ENCODE measurements at places on chromosomes 1 and 21.

DNA sequence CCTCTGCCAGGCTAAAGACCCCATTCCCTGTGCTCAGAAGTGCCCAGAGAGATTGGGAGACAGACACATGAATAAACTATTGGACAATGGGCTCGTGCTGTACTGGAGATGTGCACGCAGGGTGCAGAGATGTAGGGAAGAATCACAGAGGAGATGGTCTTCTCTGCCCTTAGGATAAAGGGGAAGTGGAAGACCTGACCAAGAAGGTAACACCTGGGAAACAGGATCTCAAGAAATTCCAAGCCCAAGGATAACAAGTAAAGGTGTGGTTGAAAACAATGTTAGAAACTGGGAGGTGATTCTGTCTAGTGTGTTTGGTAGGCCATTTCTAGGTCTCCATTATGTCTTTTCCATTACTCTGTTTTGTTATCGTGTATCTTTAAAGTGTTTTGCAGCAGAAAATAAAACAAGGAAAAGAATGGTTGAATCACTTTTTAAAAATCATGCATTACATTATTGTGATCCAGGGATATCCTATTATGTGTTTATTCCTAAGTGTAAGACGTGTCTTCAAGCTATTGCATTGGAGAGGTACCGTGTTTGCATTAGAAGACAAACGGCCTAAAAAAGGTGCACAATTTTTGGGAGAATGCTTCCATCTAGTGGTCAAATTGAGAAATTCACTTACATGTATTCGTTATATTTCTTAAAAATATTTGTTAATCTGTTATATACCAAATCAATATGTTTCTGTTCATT is 40.8 kb upstream of the KCTD3 start:
- DNase-seq: no peak

GRCh38 chr1:205074084-205074483 is 10.2 kb downstream of the TMEM81 start:
- no peak for DNase-seq

DNA sequence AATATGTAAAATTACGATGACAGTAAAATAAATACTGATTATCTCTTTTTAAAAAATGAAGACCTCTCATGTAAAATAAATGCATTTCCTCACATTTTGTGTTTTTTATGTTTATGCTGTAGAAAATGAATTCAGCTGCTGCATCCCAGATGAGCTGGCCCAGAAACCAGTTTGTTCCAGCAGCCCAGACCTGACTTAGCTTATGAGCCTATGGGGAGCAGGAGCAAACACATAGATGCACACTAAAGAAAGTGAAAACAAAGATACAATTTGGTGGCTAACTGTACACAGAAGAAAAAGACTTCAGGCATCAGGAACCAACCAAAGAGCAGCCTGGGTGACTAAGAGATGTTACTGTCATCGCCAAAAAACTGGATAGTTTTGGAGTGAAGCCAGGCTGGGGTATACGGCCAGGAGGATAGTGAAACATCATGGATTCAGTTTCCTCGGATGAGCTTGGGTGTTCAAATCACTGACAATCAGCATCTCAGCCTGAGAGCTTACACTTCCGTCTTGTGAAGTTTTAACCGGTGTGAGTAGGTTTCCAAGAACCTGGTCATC is 113.9 kb upstream of the BACE2 start:
- no peak for DNase-seq

- DNase-seq: no peak
Observed at GRCh38 chr1:35659589-35659988, 18.3 kb upstream of the PSMB2 start.

- no peak for DNase-seq
Observed at GRCh38 chr21:39014747-39015146, 168.5 kb downstream of the PSMG1 start.

GRCh38 chr1:102107441-102107840 is 110.7 kb upstream of the OLFM3 start:
- no peak for DNase-seq

- DNase-seq: no peak
Observed at GRCh38 chr1:82000221-82000620, 199.5 kb downstream of the ADGRL2 start.

- DNase-seq: no peak
Observed at GRCh38 chr1:88058205-88058604, 625.9 kb upstream of the PKN2 start.

- DNase-seq: no peak
Observed at GRCh38 chr1:92877792-92878191, 46.0 kb downstream of the RPL5 start.

- DNase-seq: no peak
Observed at GRCh38 chr1:212664409-212665199, 35.0 kb downstream of the BATF3 start.

DNA sequence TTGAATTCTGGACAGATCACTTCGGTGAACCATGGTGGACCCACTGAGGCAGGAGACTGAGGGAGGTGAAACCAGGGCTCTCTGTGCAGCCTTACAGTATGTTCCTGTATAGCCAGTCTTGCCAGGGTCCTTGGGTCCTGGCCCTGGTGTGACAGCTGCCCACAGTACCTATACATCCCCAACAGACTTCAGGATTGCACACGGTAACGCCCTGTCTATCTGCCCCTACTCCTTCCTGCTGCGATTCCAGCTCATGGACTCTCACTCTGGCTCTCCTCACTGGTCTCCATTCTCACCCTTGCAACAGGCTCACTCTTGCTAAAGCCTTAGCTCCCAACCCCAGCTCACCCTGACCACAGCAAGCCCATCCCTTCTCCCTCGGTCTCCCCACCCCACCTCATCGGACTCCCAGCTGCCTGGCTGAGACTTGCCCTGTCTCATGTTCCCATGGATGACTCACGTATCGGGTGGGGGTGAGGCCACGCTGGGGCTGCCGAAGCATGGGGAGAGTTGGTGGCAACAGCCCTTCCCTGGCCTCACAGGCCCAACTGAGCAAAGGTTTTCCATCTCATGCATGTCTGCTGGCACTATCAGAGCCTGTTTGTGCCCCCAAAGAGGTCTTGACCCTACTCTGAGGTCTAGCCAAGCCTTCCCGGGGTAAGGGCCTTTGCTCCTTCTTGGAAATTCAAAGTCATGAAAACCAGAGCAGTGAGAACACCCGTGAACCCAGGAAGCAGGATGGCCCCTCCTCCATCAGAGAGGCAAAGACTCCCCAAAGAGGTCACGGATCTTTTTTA is 7.1 kb downstream of the PHLDA3 start:
- peak; percentile 84 for DNase-seq

- DNase-seq: peak; percentile 36
Observed at GRCh38 chr1:16021681-16022080, at the start of gene CLCNKA. Gene CLCNKA (plus strand): TSS chr1:16022036. CDS start chr1:16022620, 584 bp downstream.

DNA sequence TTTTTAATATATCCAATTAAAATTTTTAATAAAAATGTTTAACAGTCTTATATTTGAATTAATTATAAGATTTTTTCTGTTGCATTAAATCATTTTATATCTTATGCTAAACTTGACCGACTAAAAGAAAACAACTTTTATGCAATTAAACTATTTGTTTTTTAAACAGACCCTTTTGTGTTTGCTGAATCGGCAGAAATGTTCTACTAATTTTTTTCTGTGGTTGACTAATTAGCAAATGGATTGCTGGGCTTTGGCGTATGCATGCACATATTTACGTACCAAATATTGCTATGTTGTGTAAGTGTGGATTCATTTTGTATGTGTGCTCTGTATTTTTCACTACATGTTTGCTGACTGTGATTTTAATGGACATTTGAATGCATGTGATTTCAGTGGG is 174.8 kb downstream of the PBX1 start:
- no peak for DNase-seq

DNA sequence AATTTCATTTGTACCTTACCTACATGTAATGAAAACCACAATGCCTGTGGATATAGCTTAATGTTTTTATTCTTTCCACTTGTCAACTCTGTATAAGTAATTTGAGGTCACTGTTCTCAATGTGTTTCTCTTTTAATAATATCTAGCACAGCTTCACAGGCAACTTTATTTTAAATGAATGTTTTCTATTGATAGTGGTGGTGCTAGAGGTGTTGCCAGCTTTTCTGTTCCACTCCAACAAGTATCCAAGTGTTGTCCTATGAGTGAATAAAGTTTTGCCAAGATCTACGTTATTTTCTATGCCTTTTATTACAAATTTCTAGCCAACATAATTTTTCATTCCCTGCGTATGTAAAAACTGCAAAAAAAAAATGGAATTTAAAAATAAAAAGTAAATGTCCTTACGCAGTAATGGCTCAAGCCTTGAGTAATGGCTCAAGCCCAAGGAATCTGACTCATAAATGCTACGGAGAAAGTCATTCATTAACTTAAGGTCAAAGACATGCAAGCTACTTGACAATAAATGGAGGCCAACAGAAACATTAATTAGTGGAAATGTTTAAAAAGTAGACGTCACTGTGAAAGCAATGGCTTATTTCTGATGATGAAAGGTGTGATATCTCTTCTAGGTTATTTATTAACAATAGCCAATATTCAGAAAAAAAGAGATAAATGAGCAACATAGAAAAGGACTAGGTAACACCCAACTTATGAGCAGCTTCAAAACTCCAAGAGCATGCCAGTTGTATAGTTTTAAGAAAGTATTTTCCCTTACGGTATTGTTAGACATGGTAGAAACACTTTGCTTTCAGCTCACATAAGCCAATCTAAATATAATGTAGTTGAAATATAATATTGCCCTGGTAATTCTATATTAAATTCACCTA is 71.4 kb downstream of the SLC44A5 start:
- no peak for DNase-seq

DNA sequence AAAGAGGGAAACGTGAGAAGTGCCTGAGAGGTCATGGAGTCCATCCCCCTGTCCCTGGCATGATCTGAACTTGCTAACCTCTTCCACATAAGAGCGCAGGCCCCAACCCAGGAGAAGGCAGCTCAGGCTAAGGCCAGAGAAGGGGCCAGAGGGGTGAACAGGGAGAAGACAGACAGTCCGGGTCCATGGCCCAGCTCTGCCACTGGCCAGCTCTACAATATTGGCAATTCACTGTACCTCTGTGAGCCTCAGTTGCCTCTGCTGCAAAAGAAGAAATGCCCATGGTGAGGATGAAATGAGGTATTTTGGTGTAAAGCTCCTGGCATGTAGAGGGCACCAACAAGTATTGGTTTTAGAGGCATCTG is 72.3 kb downstream of the CAMK2N1 start:
- DNase-seq: no peak

GRCh38 chr1:32372149-32372756 is 9.9 kb downstream of the TSSK3 start:
- no peak for DNase-seq

GRCh38 chr1:97247196-97247595 is 525.6 kb downstream of the PTBP2 start:
- no peak for DNase-seq

DNA sequence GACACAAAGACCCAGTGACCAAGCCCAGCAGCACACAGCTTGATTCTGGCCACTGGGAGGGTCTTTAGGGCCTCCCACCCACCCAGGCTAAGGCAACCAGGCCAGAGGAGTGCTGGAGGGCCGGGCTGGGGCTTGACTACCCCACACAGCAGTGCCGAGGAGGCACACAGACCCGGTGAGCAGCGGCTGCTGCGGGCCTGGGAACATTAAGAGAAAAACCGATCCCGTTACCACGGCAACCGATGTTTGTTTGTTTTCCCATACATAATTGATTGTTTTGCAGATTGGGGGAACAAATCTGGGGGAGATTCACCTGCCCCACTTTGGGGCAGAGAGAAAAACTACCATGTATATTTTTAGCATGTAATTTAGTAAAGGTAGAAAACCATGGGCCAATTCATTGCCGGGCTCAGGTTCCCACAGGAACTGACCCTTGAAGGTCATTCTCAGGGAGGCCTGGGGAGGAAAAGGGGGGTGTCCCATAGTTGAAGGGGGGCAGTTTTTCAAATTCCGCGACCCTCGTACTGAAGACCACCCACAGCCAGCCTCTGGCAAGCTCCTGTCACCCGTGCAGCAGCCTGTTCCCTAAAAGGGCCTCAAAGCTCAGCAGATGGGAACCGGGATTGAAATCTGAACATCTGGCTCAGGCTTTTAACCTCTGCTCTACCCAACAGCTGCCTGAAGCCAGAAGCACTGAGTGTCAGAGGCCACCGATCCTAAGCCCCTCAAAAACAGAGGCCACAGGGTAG is 35.3 kb downstream of the CHD5 start:
- no peak for DNase-seq

- peak; percentile 49 for DNase-seq
Observed at GRCh38 chr1:154968731-154969130, 1.8 kb downstream of the SHC1 start.

DNA sequence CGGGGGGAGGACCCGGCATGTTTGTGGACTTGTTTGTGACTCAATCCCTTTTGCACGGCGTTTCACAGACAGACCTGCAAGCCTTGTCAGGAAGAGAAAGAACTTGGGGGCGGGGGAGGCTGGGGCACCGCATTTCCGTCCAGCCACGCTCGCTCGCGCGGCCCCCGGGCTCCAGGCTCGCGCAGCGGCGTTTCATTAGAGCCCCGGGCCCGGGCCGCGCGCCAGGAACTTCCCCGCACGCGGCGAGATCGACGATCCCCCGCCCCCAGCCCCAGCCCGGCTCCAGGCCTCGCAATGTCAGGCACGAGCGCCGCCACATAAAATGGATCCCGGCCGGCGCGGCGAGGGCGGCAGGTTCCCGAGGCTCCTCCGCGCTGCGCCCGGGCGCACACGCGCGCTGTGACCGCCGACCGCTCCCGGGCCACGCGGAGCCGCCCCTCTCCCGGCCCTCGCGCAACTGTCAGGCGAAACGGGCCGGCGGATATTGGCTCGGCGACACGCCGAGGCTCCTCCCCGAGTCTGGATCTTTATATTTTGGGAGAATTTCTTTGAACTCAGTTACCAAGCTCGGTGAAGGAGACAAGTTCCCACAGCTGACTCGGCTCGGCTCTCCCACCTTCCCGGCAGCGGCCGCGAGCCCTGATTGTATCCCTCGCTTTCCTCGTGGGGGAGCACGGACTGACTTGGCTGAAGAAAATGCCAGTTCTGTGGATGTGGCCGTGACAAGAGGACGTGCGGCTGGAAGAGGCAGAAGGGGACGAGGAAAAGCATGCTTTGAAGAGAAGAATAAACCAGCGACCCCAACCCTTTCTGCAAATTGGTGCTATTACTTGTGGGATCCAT is at the start of gene KIF26B:
Gene KIF26B (plus strand): TSS at position 557 of the 843 bp plus-strand sequence. CDS start 440 bp downstream, outside the sequence.
- DNase-seq: peak; percentile 22

- DNase-seq: no peak
Observed at GRCh38 chr1:71638081-71638766, 557.4 kb upstream of the ZRANB2 start.

DNA sequence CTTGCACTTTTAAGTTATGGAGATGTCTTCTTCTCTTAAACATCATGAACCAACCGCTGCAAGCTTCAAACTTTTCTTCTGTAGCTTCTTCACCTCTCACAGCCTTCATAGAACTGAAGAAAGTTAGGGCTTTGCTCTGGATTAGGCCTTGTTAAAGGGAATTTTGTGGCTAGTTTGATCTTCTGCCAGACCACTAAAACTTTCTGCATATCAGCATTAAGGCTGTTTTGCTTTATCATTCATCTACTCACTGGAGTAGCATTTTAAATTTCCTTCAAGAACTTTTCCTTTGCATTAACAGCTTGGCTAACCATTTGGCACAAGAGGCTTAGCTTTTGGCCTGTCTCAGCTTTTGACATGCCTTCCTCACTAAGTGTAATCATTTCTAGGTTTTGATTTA is 43.0 kb upstream of the RGL1 start:
- DNase-seq: no peak

Data from heart left ventricle (tissue), 16 donors.